Brain pericyte (primary cell): ENCODE measurements at places on chromosomes 12 and 14.

DNA sequence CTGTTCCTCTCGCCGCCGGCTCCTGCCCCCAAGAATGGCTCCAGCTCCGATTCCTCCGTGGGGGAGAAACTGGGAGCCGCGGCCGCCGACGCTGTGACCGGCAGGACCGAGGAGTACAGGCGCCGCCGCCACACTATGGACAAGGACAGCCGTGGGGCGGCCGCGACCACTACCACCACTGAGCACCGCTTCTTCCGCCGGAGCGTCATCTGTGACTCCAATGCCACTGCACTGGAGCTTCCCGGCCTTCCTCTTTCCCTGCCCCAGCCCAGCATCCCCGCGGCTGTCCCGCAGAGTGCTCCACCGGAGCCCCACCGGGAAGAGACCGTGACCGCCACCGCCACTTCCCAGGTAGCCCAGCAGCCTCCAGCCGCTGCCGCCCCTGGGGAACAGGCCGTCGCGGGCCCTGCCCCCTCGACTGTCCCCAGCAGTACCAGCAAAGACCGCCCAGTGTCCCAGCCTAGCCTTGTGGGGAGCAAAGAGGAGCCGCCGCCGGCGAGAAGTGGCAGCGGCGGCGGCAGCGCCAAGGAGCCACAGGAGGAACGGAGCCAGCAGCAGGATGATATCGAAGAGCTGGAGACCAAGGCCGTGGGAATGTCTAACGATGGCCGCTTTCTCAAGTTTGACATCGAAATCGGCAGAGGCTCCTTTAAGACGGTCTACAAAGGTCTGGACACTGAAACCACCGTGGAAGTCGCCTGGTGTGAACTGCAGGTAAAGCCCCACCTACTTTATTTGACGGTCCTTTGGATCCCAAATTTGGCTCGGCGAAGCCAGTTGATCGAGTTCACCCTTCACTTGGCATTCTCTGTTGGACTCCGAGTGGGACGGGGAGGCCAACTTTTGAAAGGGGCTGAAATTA, 1.5 kb downstream of the WNK1 start:
- DNase-seq: no peak

DNA sequence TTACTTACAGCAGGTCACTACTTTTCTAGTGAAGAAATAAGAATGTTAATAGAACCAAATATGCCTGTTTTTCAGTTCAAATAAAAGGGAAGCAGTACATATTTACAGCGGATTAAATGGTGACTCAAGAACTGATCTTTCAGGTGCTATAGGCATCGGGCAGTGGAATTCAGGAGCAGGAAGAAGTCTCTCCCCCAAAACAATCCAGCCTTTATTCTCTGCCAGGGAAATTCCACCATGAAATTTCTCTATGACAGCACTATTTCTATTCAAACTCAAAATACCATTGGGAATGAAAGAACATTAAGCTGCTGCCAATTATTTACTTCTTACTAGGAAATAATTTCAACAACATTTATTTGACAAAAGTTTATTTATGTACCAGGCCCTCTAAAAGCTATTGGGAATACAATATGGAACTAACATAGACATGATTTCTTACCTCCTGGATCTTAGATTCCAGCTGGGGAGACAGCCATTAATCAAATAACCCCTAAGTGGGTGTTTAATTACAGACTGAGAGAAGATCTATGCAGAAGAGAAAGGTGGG, 60.3 kb upstream of the KRR1 start:
- DNase-seq: no peak

DNA sequence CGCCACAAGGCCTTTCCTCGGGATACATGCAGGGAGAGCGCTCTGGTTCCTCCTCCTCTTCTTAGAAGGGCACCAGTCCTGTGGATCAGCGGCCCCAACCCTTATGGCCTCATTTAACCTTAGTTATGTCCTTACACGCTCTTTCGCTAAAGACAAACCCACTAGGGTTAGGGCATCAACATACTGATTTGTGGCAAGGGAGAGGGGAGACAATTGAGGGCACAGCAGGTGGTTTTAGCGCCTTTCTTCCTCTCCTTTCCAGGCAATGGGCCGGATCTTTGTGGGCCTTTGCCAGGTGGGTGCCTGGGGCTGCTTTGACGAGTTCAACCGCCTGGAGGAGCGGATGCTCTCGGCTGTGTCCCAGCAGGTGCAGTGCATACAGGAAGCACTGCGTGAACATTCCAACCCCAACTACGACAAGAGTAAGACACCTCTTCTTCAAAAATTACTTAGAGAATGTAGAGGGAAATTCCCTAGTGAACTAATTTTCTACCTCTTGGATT, 43.6 kb downstream of the DYNC1H1 start:
- DNase-seq: no peak

- DNase-seq: no peak
These were observed 20.9 kb upstream of the ATP5MC2 start for GRCh38 chr12:53696655-53697331.

DNA sequence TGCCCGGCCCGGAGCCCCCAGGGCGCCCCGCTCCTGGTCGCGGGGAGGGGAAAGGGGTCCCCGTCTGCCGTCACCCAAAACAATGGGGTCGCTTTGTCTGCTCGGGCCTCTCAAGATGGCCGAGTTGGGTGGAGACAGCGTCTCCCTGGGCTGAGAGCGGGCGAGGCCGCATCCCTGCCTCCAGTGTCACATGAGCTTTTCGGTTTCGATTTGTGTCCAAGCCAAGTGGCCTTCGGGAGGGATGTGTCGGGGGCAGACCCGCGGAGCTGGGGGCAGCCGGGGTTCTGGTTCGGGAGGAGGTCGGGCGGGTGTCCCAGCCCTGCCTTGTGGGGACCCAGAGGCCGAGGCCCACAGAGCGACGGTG, 790 bp downstream of the DYNC1H1 start:
- DNase-seq: no peak

DNA sequence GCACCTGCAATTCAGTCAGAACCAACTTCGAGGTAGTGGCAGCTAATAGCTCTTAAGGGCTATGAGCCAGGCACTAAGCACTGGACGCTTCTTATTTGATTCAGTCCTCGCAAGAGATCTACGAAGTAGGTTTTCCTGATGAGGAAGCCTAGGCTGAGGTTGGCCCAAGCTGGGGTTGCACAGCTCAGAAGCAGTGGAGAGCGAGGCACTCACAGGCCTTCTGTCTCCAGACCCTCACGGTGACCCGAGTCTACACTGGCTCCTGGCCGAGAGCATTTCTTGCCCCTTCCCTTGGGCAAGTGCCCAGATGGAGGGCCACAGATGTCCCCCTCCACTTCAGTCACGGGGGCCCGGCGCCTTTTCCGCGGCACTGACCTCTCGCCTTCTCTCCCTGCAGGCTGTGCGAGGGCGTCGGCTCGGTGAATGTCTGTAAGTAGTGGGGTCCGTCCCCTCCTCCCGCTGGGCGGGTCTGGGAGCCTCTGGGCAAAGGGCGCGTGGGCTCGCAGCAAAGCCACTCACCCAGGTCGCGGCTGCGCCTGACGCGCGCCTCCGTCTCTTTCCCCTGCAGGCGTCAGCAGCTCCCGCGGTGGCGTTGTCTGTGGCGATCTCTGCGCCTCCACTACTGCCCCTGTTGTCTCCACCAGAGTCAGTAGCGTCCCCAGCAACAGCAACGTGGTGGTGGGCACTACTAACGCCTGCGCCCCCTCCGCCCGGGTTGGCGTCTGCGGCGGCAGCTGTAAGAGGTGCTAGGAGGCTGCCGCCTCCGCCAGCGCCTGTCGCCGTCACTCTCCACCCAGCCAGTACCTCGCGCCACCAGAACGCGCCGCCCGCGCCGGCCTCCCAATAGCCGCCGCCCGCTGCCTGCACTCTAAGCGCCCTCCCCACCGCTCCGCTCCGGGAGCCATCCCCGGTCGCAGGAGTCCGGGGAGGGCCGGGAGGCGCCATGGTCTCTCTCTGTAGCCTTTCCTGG, 13.1 kb downstream of the KRT83 start:
- DNase-seq: no peak

- no peak for DNase-seq
These were observed 50.9 kb downstream of the PTPN21 start for GRCh38 chr14:88503754-88504406.

GRCh38 chr12:47850153-47851084, 30.7 kb upstream of the HDAC7 start:
- no peak for DNase-seq

GRCh38 chr14:68623826-68624225, 169.0 kb downstream of the ZFP36L1 start:
- DNase-seq: peak; percentile 37

GRCh38 chr12:79524507-79525148, 166.1 kb downstream of the PAWR start:
- no peak for DNase-seq

GRCh38 chr14:24255931-24256711, 6.9 kb downstream of the TGM1 start:
- DNase-seq: no peak

GRCh38 chr12:31002999-31003398, 70.7 kb upstream of the DDX11 start:
- no peak for DNase-seq

DNA sequence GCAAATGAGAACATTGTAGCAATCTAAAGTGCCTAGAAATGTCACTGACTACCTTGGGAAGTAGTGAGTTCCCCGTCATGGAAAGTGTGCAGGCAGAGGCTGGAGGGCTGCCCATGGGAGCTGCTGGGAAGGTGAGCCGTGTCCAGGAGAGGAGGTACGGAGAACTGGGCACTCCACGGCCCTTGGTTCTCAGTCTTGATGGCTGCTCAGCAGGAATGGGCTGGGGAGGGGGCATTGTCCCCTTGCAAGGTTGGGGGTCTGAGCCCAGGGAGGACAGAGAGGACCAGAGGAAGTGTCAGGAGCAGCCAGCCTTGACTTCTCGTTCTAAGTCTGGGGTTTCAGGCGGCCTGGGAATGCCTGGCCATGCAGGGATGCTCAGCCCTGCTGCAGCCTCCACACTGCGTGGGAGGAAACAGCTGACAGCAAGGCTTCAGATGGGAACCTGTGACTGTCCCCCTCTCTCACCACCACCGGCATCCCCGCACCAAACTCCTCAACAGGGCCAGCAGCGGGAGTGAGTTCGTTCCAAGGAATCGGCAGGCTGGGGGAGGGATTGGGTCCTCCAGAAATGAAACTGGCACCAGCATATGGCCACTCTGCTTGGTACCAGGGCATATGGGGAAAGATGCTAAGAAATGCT, 140.2 kb downstream of the BCL11B start:
- DNase-seq: no peak

DNA sequence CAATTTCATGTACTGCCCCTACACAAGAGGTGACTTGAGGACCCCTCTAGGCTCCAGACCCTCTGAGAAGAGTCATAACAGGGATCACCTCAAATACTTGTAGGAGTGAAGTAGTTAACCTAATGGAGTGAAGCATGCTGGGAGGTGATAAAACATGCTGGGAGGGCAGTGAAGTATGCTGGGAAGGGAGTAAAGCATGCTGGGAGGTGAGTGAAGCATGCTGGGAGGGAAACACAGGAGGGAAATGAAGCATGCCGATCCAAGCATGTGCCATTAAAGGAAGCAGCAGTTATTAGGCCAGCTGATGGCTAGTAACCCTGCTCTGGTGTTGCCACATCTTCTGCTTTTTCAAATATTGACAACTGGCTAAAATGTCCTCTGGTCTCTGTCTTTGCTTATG, 70.7 kb upstream of the TRHDE start:
- DNase-seq: no peak

DNA sequence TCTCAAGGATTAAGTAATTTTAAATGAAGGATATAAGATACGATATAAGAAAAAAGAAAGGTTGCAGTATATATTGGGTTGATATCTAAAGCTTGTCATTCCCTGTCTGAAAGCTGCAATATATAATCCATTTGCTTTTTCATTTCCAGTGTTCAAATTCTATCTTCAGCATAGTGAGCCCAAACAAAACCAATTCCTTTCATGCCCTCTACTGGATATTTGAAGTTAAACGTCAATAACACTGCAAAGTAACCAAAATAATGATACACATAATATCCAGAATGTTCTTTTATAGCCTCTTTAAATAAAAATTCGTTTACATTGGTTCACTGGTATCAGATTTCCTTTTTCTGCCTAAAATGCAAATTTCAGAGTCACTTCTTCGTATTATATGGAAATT, 64.5 kb upstream of the DAAM1 start:
- no peak for DNase-seq

DNA sequence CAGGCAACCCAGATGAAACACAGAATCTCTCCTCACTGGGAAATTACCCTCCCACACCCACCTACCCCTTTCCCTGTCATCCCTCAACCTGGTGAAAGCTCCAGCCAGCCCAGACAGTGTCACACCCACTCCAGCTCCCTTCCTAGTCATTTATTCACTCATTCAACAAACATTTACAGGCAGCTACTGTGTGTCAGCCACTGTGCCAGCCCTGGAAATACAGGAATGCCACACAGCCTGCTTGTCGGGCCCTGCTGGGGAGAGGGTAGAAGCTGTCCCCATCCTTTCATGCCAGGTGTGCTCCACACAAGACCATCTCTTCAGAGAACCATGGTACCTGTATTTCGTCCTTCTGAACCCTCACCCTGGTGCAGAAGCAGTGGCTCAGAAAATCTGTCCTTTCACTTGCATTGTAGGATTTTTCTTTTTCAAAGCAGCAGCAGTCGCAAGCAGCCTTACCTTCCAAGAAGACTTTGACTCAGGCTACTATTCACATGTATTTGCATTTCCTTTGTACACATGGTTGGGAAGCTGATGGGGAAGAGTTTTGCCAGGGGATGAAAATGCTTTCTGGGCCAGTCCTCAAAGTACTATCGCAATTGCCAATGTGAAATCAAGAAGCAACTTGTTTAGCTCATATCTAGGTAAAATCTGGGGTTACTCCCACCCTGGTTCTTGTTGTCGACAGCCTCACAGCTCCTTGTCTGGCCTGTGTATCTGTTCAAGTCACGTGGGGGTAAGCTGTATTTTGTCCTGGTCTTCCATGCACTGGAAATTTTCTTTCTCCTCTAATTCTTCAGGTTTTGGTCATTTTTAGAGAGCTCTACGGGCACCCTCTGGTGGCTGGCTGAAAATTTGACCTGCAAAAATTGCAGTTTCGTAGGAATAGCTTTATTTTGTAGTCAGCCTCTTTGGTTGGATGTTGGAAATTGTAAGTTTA, 147.4 kb upstream of the EGLN3 start:
- DNase-seq: no peak

DNA sequence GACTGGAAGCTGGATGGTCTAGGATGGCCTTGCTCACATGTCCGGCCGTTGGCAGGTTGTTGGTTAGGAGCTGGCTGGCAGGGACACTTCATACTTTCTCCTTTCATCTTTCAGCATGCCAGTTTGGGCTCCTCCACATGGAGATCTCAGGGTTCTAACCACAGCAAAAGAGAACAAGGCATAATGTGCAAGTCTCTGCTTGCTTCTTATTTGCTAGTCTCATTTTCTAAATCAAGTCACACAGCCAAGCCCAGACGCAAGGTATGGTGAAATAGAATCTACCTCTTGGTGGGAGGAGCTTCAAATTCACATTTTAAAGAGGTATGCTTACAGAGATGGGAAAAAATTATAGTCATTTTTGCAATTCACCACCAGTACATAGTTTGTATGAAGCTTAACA, 69.1 kb upstream of the NAP1L1 start:
- DNase-seq: no peak

- no peak for DNase-seq
These were observed 25.8 kb downstream of the TAOK3 start for GRCh38 chr12:118346895-118347294.
